Foreskin melanocyte (primary cell): ENCODE measurements at places on chromosomes 4 and X.

DNA sequence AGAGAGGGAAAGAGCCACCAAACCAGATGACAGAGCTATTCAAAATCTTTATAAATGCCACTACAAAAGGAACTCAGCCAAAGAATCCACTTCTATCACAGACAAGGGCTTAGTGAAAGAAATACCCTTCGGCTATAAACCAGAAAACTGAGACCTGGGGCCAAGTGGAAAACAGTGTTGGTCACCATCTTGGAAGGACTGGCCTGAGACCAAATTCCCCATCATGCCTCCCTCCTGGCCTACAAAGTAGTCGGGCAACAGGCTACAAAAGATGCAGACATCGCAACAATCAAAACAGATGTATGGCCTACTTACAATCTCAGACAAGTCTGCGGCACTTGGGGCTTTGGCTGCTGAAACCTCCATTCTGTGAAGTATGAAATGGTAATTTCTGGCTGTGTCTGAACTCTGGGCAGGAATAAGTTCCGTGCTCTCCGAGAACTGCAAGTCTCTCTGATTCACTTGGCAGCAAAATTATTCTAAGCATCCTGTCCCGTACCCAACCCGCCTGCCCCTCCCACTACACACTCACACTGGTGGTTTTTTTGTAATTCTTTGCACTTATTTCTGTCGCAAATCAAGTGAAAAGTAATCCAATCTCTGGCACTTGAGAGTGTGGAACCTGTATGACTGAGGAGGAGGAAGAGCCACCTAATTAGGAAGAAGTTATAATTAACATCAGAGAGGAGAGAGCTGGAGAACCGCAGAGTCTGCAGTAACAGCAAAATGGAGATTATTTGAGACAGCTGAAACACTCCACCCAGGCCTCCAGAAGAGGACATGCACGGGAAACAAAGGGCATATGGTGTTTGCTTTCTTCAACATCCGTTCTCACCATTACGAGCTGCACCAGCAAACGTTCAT lies 87.8 kb downstream of the SH3KBP1 start:
- DNase-seq: no peak

DNA sequence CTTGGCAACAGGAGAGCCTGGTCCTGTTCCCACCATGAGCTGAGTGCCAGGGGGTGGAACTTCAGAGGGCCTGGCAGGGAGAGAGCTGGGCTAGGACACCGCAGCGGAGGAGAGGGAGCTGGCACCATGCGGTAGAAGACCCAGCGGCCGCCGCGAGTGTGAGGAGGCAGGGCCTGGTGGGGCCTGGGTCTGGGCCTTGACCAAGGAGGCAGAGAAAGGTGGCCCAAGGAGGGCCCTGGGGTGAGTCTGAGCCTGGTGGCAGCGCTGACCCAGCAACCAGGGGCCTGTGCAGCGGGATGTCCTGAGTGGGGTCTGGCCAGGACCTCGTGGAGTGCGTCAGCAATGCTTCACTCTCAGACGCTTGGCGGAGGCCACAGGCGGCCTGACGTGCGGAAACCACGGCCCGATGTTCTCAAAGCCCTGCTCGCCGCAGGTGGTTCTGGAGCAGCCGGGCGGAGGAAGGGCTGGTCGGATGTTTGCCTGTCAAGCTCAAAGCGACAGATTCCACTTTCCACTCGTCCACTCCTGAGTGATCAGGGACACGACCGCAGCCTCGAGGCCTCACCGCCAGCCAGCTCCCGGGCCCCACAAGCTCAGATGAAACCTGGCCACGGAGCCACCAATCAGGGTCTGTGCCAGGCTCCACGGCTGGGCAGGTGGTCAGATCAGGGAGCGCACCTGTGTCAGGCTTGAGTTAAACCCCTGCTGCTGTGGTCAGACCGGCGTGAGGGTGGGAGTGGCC lies 20.8 kb downstream of the ATP5ME start:
- no peak for DNase-seq

DNA sequence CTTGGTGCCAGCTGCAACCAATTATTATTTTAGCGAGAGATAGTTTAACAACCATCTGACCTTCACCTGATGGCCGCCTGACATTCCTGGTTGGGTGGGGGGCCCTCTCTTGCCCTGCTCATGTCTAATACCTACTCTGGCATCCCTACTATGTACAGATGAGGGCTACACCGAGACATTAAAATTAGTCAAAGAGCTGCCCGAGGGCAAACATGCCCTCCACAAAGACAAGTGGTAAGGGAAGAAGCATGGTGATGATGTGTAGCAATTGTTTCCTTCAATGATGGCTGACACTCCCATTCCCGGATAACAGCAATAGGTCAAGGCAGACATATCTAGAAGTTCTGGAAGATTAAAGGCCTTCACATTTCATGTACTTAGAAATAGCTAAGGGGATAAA lies 49.6 kb downstream of the MAP7D3 start:
- DNase-seq: no peak

DNA sequence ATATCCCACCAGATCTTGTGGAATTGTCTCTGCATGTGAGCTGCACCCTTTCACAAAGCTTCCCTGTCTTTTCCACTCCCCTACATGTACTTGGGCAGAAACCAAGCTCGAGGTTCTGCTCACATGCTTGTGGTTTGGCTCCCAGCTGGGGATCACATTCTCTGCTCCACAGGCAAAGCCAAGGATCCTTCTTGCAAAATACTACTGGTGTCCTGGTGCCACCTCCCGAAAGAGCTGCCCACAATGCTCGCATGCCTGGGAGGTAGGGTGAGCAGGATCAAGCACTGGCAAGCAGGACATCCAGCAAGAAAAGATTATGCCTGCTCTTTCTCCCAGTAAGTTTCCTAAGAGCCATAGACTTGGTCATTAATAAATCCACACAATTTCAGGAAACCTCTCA lies 45.1 kb upstream of the PPARGC1A start:
- DNase-seq: peak; percentile 96

- DNase-seq: peak; percentile 9
Measured at GRCh38 chr4:147682755-147683154, 1.2 kb downstream of the PRMT9 start.

DNA sequence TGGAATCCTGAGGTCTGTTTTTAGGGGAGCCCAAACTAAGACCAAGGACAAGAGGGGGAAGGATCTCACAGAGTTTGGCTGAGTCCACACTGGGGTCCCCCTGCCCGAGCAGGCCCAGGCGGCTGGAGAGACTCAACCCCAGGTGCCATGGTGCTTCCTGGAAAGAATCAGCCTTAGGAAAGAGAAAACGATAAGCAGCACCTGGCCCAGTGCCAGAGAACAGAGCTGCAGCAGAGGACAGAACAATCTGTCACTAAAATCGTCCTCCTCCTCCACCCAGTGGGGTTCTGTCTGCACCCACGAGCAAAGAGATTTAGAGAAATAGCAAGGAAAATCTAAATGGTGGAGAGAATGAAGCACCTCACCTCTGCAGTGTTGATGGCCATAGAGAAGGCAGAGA lies 470.5 kb downstream of the BCOR start:
- DNase-seq: no peak

- DNase-seq: no peak
Measured at GRCh38 chr4:583820-584219, 7.7 kb upstream of the TMEM271 start.

DNA sequence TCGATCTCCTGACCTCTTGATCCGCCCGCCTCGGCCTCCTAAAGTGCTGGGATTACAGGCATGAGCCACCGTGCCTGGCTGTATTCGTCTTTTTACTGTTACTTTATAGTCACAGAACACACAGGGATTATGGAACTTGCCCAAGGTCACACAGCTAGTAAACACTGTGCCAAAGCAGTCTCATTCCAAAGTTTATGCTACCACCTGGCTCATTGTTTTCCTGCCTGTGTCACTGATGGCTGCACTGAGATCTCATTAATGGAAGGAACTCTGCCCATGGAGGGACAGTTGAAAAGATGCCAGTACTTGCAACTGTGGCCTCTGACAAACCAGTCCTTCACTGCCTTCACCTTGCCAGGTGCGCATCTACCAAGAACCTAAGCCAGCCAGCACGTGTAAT lies 517.7 kb downstream of the BCOR start:
- DNase-seq: no peak

DNA sequence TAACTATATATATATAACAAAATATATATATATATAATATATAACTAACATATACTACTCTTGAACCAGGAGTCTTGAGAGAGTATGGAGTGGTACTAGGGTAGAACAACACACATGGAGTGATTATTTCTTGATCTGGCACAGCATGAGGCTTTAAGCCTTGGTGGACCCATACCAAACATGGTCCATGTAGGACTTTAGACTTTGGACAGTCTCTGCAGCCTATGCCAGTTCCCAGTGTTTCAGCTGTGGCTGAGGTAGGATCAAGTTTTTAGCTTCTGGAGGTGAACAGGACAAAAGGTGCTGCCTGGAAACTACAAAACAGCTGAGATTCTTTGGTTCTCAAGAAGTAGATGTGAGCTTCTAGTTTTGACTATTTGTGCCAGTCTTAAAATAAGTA lies 20.6 kb downstream of the CORIN start:
- DNase-seq: no peak

GRCh38 chr4:142815834-142816233 lies 30.3 kb downstream of the INPP4B start:
- peak; percentile 14 for DNase-seq
